ENCODE measurements at places on chromosomes 5 and 9.

DNA sequence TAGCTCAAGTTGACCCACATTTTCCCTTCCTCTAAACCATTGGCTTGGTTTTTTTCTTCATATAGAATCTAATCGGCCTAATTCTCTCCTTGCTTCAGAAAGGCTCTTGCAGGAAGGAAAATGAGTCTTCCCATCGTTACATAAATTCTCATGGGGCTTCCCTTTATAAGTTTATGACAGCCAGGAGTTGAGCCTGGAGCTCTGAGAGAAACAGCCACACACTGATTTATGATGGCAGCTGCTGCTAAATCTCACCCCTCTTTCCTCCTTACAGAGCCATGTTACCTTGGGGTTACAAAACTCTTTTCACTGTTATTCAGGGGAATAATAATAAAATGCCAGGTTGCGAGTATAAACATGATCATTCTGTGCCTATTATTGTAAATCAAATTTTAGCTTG is 5.2 kb upstream of the RNF14 start:
- no peak for DNase-seq

DNA sequence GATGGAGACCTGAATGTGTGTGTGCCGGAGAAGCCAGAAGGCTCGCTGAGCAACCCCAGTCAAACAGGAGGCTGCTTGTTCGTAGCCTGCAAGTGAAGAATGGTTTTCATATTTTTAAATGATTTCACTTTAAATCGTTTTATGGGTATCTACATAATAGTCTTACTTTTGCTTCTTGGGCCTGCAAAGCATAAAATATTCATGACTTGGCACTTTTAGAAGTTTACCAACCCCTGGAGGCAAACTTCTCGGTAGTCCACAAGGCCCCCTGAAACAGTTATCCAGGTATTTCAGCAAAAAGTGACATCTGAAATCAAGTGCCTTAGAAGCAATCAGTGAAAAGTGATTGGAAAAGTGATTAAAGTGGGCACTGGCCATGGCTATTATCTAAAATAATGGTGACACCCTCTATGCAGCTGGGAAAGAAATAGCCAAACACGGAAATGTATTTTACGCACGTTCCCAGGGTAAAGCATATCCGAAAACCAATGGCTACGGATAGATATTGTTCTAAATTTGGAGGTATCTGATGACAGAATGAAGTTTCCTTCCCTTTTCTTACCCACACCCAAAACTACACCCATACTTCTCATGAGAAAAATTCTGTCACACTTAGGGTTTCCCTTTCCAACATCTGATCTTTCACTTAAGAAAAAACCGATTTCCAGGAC is 39.0 kb downstream of the RAPGEF1 start:
- no peak for DNase-seq

DNA sequence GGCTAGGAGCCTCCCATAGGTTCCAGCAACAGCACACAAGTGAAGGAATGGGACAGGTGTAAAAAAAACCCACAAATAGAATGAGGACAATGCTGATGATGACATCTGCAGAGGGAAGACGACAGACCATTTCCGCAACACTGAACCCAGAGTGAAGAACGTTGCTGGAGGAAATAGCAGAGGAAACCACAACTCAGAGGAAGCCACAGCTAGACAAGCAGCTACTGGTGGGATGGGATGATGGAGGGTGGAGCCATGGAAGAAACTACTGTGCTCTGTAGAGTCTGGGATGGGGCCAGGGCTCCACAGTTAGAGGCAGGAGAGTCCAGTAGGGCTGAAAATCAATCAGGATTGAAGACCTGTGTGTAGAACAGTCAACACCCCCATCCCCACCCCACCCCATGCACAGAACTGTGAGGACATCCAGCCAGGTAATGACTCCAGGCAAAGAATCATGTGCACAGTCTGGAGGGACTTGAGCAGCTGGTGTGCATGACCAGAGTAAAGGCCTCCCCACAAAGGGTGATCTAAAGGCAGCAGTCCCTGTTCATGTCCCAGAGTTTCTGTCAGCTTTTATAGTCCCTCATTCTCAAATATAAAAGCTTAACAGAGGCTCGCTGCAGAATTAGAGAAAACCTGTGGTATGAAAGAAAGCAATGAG is 65.2 kb upstream of the SPIN1 start:
- DNase-seq = peak; percentile 15

GRCh38 chr5:80871541-80871961 is 88.6 kb upstream of the RASGRF2 start:
- no peak for DNase-seq

- DNase-seq = no peak
These were observed 157.0 kb downstream of the C9orf152 start for GRCh38 chr9:110050925-110051355.

DNA sequence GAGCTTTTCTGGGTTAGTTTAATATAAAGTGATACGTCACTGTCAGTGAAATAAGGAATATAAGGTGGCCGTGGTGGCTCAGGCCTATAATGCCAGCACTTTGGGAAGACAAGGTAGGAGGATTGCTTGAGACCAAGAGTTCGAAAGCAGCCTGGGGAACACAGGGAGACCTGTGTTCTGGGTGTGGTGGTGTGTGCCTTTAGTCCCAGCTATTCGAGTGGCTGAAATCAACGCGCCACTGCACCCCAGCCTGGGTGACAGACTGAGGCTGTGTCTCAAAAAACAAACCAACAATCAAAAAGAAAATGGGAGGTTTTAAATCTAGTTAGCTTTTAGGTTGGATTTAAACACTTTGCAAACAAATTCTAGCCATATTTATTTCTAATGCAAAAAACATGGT is 53.1 kb downstream of the NSD1 start:
- no peak for DNase-seq

- no peak for DNase-seq
These were observed 454.4 kb upstream of the ACTBL2 start for GRCh38 chr5:57937025-57937424.

DNA sequence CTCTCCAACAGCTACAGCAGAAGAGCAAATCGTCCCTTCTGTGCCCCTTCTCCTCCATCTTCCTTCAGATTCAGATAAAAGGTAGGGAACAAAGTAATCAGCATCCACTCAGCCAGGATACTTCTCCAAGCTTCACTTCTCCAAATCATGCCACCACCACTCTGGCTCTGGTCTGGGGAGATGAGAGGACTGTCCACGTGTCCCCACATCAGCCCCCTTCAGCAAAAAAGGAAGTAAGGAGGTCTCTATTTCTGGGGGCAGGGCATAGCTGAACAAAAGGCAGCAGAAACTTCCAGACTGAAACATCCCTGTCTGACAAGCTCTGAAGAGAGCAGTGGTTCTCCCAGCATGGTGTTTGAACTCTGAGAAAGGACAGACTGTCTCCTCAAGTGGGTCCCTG is 116.9 kb downstream of the C5orf15 start:
- DNase-seq = no peak

- no peak for DNase-seq
These were observed 51.0 kb downstream of the ADAMTS2 start for GRCh38 chr5:179294131-179294780.

GRCh38 chr5:15794052-15794985 is 294.3 kb downstream of the FBXL7 start:
- DNase-seq = no peak

GRCh38 chr9:37100327-37100726 is 20.0 kb upstream of the ZCCHC7 start:
- no peak for DNase-seq

- DNase-seq = no peak
These were observed 3.6 kb downstream of the CERT1 start for GRCh38 chr5:75507841-75508240.

DNA sequence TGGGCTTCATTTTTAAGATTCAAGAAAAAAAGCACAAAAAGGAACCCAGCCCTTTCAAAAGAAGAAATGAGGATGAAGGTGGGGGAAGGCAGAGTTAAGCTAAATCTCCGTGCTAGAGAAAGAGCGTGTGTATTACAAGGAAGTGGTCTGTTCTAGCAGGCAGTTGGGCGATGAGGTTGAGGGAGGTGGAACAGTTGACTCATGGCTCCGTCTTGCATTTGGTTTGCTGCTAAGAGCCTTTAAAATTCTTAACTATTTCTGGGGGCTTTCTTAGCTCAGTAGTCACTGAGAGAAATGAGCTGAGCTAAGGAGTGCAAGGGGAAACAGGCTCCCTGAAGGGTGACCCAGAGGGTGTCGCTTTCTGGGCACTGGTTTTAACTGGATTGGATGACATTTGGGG is 117.4 kb downstream of the GCNT1 start:
- DNase-seq = peak; percentile 37

- no peak for DNase-seq
These were observed 61.7 kb downstream of the MRPL36 start for GRCh38 chr5:1737790-1738405.

DNA sequence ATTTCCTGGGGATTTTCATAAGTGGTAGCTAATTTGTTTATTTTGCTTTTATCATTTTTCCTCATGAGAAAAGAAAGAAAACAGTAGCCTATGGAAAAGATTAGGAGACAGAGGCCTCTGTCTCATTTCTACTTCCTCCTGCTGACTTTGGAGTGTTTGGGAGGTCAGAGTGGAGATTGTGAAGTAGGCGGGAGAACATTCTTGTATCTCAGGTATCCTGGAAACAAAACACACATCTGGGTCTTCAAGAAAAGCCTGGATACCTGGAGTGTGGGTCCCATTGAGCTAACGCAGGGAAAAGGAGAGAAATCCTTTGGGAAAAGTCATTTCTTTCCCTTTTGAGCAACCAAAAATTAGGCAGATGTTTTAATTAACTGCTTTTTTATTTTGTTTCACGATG is 161.5 kb upstream of the DMAC1 start:
- DNase-seq = no peak

GRCh38 chr9:136117291-136117915 is 1.3 kb downstream of the TMEM250 start:
- DNase-seq = no peak

DNA sequence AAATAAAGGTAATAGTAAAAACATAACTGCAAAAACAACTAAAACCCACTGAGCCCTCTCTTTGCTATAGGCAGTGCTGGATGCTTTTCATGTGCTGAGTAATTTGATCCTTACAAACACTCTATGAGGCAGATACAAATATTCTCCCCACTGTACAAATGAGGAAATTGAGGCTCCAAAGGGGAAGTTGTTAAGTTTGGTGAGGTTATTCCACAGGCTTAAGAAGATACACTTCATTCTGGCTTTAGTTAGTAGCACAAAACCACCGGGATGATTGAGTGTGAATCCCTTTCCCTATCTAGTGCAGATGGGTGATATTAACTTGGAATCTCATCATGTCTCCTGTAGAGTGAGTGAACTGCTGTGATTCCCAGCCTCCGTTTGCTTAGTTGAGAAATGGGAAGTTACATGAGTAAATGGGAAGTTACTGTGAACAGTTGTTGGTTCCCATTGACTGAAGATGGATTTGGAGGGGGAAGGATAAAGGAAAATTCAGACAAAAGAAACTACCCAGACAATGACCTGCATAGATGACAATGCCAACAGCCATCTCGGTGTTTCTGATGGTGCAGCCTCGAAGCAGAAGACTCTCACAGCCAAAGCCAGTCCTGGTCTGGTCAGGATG is 208.3 kb downstream of the ATP10B start:
- DNase-seq = no peak

DNA sequence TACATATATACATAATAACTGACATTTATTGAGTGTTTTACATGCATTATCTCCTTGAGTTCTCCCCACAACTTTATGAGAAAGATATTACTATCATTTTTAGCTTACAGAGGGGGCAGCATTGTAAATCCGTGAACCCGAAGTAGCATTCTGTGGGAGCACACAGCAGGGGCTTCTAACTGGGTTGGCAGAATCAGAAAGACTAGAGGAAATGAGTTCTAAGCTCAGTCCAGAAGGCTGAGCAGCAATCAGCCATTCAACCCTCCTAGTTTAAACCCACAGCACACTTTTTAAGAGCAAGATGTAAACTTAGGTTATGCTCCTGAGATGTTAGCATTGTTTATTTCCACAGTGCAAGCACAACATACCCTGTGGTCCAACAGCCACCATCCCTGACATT is 177.2 kb downstream of the TMEM38B start:
- no peak for DNase-seq

- DNase-seq = no peak
These were observed 55.5 kb upstream of the ZNF354A start for GRCh38 chr5:178785999-178786398.

DNA sequence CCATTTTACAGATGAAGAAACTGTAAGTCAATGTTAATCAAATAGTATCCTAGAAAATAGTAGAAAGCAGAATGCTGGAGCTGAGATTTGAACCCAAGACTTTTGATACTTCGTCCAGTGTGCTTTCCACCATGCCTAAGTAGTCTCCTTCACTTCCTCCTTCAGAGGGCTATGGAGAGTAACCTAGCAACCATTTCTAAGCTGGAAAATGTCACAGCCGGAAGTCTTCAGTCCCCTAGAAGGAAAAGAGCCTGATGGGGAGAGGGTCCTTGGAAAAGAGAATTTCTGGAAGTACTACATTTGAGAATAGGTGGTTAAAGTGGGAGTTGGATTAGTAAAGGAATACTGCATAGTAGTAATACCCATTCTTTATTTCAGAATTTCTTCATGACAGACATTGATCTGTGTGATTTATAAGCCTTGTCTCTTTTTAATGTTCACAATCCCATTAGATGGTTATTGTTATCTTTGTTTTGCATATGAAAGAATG is 32.7 kb downstream of the PCDHAC2 start:
- no peak for DNase-seq

DNA sequence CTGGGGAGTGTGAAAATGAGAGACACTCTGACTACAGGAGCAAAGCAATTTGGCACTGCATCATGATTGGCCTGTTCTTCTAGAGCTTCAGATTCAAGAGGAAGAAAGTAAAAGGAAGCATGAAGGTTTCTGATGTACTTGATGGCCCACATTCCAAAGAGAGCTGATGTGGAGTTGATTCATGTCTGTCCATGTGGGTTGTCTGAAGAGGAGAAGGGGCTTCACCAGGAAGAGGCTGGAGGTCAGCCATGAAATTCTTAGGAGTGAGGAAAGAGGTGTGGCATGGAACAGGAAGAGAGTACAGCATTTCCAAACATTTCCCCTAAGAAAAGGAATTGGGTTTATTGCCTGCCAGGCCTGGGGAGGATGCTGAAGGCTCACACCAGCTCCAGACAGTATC is 70.7 kb downstream of the PTCD2 start:
- DNase-seq = no peak

All from stimulated activated CD8-positive, alpha-beta memory T cell treated with anti-CD3 and anti-CD28 coated beads, Interleukin-7, amount 100 ng/mL, for 1 hour (primary cell).